ENCODE measurements at places on chromosomes 13 and 19.

GRCh38 chr19:14066134-14066533, 4.3 kb upstream of the PALM3 start:
- no peak for DNase-seq

GRCh38 chr13:19591864-19592263, 30.5 kb upstream of the TPTE2 start:
- DNase-seq = no peak

- no peak for DNase-seq
Measured at GRCh38 chr19:12792051-12792852, 966 bp downstream of the JUNB start.

DNA sequence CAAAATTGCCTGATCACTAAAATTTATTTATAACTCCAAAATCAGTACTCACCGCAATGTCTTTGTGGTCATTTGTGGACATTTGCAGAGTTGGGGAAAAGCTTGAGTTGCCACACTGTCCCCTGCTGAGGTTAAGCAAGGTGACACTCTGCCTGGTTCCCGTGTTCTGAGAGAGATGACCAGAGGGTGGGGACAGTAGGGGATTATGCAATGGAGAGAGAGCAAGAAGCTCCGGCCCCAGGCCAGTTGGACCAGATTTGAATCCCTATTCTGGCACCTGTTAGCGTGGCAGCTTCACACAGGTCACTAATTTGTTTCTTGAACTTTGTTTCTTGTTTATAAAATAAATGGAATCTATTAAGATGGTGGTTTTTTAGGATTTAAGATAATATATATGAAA, 17.8 kb downstream of the ERCC5 start:
- no peak for DNase-seq

GRCh38 chr13:97134364-97135095, 87.6 kb upstream of the MBNL2 start:
- DNase-seq = no peak

DNA sequence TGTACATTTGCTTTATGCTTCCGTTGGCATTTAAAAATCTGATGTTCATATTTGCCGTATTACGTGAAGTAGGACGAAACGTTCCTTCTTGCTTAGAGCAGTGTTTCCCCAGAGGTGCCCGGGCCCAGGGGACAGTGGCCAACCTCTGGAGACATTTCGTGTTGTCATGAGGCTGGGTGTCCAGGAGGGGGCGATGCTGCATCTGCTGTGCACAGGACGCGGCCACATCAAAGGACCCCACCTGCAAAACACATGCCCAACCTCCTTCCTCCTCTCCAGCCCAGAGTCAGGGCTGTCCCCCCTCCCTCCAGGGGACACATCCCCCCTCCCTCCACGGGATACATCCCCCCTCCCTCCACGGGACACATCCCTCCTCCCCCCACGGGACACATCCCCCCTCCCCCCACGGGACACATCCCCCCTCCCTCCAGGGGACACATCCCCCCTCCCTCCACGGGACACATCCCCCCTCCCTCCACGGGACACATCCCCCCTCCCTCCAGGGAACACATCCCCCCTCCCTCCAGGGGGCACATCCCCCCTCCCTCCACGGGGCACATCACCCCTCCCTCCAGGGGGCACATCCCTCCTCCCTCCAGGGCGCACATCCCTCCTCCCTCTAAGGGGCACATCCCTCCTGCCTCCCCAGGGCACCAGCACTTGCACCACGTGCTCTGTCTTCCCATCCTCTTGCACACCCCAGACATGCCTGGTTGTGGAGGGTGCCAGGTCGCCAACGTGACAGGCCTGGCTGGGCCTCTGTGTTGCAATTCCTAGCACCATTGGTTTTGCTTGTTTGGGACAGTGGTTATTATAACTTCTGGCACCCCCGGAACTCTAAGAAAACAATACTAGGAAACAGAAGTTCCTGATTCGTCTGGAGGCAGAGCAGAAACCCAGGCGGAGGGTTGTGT, 46.7 kb downstream of the GAS6 start:
- DNase-seq = peak; percentile 65

GRCh38 chr13:62292714-62293480, 877.2 kb upstream of the PCDH20 start:
- DNase-seq = no peak

DNA sequence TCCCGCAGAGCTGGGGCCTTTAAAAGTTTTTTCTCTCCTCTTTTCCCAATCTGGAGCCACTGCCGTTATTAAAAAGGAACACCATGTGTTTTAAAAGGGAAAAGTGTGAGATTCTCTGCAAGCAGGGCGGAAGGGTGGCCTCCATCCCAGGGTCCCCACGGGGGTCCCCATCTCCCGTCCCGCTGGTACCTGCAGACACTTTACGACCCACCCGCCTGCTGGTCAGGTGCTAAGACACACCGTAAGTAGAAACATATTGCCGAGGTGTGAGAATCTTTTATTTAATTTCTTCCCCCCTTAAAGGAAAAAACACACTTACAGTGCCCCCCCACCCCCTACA, 1.8 kb downstream of the CRLF1 start:
- no peak for DNase-seq

DNA sequence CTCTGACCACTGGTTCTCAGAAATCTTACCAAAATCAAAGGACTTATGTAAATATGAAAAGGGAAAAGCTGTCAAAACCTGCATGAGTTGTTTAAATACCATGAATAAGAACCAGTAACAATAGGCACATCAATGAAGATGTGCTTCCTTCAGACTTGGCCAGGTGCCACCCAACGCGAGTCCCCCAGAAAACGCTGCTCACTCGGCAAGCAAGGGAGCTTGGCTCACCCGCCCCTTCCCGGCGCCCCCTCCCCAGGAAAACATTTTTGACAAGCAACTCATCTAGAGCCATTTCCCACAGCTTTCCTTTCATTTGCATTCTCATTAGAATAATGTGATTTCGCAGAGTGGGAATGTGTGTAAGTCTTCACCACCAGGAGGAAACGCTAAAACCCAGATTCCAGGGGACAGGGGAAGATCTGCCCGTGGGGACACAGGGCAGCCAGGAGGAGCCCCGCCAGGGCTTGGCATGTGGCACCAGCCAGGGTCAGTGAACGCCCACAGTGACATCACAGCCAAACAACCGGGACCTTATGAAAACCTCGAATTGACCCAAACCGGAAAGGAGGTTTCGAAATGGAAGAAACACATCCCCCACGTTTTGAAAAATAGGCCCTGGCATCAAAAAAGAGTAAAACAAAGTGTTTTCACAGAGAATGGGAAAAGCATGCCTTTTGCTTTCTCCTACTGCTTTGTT, 366.2 kb upstream of the TSHZ3 start:
- DNase-seq = no peak

GRCh38 chr19:40740747-40741146, 9.5 kb downstream of the ACTMAP start:
- peak; percentile 82 for DNase-seq

GRCh38 chr19:30841934-30842333, 469.8 kb downstream of the ZNF536 start:
- no peak for DNase-seq

DNA sequence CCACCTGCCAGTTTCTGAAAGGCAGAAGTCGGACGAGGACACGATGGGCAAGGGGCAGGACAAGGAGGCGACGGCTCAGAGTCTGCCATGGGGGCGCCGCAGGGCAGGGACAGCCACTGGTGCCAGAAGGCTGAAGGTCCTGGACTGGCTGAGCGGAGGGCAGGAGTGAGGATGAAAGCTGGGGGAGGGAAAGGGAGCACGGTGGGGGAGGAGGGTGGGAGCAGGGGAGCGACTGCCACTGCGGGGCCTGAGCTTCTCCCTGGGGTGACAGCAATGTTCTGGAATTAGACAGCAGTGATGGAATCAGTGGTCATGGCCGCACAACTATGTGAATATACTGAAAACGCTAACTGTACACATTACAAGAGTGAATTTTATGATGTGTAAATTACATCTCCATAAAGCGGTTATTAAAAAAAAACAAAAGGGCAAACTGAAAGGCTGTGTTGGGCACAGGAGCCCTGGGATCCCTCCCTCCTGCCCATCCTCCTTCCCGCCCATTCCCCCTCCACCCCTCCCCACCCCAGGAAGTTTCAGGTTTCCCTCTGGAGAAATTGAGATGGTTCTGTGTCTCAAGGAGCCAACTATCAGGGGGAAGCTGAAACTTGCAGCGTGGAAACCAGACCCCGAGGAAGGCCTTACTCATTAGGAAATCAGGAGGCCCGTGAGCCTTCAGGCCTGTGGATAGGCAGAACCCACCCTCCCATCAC, 15.9 kb downstream of the MLLT1 start:
- no peak for DNase-seq

GRCh38 chr13:41565216-41565615, 107.9 kb downstream of the RGCC start:
- DNase-seq = no peak
